H7 (cell line): ENCODE measurements at places on chromosomes 3 and 15.

DNA sequence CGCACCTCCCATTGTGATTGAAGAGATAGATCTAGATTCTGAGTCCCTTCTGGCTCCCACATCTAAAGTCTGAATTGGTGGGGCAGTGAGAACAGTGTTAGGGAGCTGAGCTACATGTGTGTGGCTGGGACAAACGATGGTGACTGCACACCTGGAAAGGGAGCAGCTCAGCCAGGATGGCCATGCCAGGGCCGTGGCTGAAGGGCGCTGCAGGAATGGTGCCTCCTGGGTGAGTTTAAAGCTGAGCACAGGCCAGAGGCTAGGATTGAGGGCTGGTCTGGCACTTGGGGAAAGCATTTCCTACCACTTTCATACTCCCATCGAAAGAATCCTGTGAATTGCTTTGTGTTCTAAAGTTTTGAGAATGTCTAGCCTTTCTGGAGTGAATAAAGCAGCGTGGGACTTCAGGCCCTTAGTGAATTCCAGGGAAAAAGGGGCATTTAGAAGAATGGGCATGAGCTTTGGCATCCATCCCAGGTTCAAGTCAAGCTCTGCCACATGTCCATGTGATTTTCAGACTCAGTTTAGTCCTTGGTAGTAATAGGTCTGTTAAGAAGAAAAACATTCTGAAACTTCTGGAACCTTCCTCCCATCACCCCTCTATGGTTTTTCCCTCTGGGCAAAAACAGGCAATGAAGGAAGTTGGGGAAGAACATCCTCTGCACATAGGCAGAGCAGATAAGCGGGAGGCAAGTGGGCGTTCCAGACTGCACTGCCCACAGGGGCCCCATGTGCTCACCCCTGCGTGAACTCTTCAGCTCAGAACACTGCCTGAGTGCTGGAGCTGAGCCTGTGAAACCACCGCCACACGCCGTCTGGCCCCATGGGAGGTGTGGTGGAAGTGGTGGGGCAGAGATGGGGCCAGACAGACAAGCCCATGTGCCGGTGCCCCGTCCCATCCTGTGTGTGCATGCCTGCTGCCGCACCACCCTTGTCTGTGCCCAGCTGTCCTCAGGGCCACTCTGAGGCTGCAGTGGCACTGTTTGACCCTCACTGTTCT, 12.9 kb upstream of the CPNE9 start:
- peak; percentile 39 for DNase-seq

- no peak for DNase-seq
Measured at GRCh38 chr3:45460361-45460760, 72.0 kb downstream of the LARS2 start.

- no peak for DNase-seq
Measured at GRCh38 chr3:11829416-11829815, 17.3 kb downstream of the TAMM41 start.

DNA sequence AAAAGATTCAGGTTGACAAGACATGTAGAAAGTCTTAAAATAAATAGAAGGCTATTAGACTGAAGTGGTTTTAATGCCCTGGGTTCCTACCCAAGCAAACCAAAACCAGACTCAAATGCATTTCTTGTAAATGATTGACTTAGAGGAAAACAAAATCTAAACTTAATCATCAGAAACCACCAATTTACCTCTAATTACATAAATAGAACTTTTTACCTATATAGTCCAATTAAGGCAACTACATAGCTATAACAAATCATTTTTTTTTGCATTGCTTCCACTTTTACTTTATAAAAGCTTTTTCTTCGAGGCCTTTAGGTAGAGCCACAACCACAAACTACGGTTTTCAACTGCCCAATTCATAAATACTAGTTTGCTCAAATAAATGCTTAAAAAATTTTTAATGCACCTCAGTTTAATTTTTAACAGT, 231.3 kb upstream of the ARHGEF26 start:
- no peak for DNase-seq

- DNase-seq, result peak; percentile 68
Measured at GRCh38 chr15:52183562-52184173, 7.5 kb downstream of the GNB5 start.

DNA sequence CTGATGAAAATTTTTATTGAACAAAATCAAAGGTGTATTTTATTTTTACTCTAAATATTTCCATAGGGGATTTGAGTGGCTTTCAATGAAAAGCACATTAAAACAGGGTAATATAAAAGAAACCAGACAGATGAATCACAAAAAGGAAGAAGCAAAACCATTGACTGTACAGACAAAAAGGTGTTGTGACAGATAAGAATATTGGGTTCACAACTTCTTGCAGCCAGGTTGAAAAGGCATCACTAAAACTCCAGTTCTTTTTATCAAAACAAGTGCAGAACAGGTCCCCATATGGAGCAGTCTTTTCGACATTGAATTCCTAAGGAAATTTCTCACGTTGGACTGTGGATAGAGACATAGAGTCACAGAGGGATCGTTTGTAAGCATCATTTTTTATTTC, 53.8 kb downstream of the AGTR1 start:
- DNase-seq, result no peak

GRCh38 chr3:30260762-30261161, 345.6 kb upstream of the TGFBR2 start:
- DNase-seq, result no peak

GRCh38 chr3:64048631-64049061, 25.4 kb upstream of the PSMD6 start:
- no peak for DNase-seq

- DNase-seq, result no peak
Measured at GRCh38 chr3:179565496-179565895, 2.8 kb downstream of the ACTL6A start.

- DNase-seq, result no peak
Measured at GRCh38 chr15:48307586-48307985, 23.6 kb upstream of the DUT start.

DNA sequence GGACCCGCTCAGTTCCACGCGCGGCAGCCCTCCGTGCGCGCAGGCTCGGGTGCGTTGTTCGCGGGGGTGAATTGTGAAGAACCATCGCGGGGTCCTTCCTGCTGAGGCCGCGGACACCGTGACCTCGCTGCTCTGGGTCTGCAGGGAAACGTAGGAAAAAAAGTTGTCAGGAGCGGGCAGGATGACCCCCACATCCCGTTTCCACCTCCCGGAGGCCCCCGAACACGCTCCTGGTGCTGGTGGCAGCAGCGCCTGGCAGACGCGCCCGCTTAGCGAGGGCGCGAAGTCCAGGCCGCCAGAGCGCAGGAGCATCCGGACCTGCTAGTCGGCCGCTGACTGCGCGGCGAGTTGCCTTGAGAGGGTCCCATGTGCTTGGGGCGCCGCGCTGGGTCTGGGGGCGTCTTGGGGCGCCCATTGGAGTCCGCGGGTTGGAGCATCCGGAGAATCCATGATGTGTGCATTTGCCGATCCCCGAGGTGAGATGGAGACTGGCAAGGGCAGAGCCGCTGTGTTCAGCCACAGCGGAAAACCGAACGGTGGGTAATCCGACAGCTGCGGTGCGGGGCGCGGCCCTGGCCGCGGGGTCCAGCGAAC, 520 bp downstream of the GREM1 start:
- DNase-seq, result peak; percentile 76

DNA sequence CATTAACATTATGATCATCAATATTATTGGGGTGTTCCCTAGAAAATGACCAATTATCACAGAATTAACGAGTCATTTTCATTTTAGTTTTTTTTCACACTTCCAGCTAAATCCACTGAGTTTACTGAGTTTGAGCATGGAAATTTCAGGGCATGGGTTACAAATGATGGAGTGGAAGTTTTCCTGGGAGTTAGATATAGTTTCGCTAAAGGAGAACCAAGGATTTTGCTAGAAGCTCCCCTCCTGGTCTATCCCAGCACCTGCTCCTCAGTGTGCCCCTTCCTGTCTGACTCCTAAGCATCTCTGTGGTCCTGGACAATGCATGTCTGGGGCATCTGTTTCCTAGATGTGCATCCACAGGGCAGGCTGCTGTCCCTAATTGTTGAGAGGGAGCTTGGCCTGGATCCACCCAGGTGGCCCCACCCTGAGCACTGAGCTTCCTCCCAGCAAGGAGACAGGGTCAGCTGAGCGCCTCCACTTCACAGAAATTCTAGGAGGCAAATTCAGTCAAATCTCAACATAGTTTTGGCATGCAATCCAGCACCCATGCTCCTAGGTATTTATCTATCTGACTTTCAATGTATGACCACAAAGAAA, 102.3 kb upstream of the GOLGA6L6 start:
- no peak for DNase-seq

- no peak for DNase-seq
Measured at GRCh38 chr3:66031102-66031698, 7.5 kb downstream of the MAGI1 start.

DNA sequence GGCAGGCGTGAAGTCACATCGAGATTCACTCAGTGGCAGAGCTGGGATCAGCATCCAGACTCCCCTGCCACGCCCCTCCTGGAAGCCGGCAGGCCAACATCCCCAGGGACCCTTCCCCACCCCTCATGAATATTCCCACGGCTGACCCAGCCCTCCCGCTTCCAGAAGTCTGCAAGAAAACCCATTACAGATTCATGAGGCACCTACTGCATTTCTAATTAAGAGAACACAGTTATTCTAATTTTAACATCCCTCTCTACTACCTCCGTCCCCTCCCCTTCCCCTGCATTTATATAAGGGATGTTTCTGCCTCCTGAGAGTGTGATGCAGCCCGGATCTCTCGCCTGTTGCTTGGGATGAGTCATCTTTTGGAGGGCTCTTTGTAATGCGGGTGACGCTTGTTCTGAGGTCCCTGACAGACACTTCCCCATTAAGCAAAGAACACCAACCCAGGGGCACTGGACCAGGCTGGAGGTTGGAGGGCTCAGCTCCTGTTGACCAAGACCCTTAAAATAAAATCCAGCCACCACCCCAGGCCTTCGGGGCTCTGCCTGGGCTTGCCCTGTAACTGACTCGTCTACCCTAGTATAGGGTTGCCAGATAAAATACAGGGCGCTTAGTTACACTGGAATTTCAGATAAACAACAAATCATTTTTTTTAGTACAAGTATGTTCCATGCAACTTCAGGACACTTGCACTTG, 118.7 kb downstream of the NUP210 start:
- peak; percentile 89 for DNase-seq
